ENCODE measurements at places on chromosomes 2 and 18.

DNA sequence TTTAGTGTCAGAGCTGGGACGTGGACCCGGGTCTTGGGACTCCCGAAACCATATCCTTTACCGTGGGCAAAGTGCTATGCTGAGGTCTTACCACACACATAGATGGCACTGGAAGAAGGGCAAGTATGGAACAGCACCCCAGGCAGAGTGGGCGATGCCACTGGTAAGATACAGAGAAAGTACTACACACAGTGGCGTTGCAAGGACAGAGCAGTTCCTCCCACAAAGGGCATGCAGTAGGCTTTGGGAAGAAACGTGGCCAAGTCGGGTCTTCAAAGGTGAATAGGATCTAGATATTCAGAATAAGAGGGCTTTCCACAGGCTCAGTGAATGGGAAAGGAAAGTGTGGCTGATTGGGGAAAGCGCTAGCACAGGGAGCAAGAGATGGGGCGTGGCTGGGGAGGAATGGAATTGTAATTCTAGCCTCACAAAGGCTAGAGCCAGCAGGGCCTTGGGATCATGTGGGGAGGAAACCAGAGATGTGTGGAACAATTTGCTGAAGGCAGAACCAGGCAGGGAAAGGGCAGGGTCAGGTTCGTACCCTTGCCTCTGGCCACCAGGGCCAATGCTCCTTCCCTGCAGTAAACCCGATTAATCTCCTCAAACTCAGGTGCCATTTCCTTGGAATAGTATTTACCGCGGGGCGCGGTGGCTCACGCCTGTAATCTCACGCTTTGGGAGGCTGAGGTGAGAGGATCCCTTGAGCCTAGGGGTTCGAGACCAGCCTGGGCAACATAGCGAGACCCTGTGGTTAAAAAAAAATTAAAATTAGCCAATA, 36.0 kb downstream of the PCBP1 start:
- DNase-seq: no peak

DNA sequence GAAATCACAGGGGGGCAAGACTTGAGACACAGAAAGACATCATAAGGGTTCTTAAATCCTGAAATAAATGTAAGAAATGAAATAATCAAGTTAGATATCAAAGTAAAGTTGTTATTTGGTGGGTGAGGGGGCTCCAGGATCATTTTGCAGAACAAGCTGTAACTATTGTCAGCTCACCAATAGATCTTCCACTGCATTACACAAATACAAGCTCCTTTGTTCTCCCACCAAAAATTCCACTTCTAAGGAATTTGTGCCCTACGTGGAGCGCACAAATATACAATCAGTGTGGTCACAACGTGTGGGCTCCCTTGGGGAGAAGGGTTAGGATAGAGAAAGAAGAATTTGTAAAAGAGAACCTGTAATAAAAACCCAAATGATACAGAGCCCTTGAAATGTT, 19.2 kb upstream of the GALNT5 start:
- DNase-seq: no peak

GRCh38 chr2:215401896-215402379, 33.9 kb downstream of the FN1 start:
- no peak for DNase-seq

- no peak for DNase-seq
Measured at GRCh38 chr2:135219226-135219625, 167.1 kb downstream of the RAB3GAP1 start.

DNA sequence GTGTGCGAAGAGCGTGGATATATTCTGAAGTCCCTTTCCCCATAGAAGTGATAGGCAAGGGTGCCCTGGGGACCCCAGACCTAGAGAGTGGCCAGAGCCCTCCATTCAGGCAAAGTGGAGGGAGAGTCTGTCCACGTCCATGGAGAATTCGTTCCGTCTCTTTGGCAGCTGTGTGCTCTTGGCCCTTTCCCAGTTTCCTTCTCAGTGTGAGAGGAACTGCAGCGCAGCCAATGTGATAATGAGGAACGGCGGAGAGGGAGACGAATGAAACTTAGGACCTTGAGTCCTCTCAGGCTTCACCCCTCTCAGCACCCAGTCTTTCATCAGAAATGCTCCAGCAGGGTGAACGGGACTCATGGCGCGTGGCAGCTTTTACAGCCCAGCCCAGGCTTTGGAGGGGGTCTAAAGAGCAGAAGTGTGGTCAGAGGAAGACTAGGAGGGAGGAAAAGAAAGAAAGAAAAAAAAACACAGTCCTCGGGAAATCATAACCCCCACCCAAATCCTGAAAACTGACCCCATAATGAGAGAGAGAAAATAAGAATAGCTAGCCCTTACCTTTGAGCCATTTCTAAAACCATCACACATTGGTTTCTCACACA, 95.0 kb upstream of the RIOK3 start:
- no peak for DNase-seq

DNA sequence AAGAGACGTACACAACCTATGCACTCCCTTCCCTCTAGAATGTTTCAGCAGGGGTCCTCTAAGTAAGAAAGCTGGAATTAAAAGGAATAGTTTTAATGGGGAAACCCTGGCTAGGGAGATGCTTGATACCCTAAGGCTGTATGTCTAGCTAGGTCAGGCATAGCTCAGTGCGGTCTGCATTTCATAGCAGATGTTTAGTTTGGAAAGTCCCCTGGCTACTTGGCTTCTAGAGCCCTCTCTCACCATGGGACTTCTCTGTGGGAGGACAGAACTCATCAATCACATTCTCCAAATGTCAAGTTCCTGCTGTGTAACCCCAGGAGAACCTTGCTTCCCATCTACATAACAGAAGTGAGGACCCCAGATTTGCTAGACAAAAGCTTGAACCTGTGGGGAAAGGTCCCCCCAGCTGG, 24.1 kb upstream of the ANXA4 start:
- DNase-seq: no peak

DNA sequence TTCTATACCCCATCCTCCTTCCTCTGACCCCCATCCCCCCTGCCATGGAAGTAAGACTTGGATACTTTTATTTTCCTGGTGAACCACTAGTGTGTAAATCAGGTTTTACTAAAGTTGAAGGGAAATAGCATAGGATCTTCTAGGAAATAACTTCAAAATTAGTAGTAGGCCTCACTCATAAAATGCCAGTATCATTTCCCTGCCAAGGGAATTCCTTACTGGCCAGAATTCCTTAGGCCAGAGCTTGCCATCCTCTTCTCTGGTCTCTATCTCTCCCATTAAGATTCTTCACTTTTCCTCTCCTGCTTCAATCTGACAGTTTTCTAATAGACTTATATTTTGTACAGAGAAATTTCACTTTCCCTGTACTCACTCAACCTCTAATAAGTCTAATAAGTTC, 322.8 kb upstream of the TANK start:
- DNase-seq: no peak

DNA sequence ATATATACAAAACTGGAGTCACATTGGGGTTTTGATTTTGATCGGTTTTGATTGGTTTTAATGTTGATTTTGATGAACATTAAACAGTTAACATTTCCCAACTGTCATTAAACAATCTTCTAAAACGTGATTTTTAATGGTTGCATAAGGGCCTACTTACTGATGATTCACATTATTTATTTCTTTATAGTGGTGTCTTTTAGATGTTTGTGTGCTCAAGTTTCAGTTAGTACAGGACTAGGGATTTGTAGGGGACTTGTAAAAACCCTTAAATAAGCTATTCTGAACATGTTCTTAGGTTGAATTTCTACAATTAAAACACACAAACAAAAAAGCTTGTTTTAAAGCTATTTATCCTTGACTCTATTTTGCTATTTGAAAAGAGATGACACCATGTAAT, 61.6 kb downstream of the TTC21B start:
- DNase-seq: no peak

- DNase-seq: no peak
Measured at GRCh38 chr2:236117401-236117800, 50.8 kb downstream of the GBX2 start.

- peak; percentile 32 for DNase-seq
Measured at GRCh38 chr2:196925768-196926561, 542 bp downstream of the PGAP1 start.

DNA sequence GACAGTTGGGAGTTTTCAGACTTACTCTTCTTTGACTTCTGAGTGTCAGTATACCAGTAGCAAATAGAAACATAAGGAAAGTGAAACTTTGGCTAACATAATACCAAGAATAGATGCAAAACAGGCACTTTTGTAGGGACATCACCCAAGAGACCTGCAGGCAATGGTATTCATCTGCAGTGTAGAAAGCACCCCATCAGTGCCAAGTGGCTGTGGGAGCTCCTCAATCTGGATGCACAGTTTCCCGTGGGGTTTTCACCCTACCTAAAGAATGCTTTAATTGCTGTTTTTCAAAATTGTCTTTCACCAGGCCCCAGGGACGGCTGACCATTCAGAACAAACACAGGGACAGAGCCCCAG, 96.6 kb upstream of the GPR45 start:
- DNase-seq: no peak

- DNase-seq: no peak
Measured at GRCh38 chr18:4412286-4412685, 42.8 kb downstream of the DLGAP1 start.
